Right lobe of liver (tissue), 6 donors: ENCODE measurements at places on chromosomes 3 and 15. TPM values are rescaled to one million over a fixed set of nuclear protein-coding genes. Genes with fewer than 3 reads are reported as not detected.

GRCh38 chr3:25564075-25564474 lies 100.6 kb downstream of the TOP2B start:
- H3K4me3 ChIP-seq: no peak overlapping the region
- no peaks in the 10 kb centered on the region for H3K4me1 ChIP-seq
- no peaks in the 10 kb centered on the region for H3K36me3 ChIP-seq
- H3K27me3 ChIP-seq: no peaks in the 10 kb centered on the region
- no peak overlapping the region for H3K27ac ChIP-seq

- no peak overlapping the region for H3K27ac ChIP-seq
- no peak overlapping the region for H3K4me3 ChIP-seq
- no peaks in the 10 kb centered on the region for H3K27me3 ChIP-seq
- H3K4me1 ChIP-seq: no peaks in the 10 kb centered on the region
- no peak for DNase-seq
Measured at GRCh38 chr3:88408935-88409334, 259.2 kb downstream of the C3orf38 start.

DNA sequence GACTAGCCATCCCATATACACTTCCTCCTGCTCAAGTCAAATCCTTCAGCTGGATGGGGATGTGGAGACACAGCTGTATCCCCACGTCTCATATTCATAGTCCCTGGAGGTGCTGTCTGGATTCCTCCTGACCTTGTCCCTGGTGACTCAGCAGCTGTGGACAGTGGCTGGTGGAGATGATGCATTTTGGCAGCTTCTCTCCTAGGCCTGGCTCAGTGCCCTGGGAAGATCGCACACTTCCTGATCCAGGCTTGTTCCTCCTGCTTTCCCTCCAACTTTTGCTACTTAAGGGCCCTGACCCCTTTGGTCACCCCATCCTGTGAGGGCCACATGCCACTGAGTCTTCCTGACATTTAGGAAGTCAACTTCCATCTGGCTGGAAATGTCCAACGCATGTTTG lies 44.4 kb downstream of the ADAMTSL3 start:
- no peak overlapping the region for H3K27ac ChIP-seq
- peaks cover 9% of the 10 kb centered on the region for H3K4me1 ChIP-seq
- DNase-seq: peak; percentile 64
- no peak overlapping the region for H3K4me3 ChIP-seq
- no peaks in the 10 kb centered on the region for H3K27me3 ChIP-seq

- peak overlapping the region; percentile 91 for H3K27ac ChIP-seq
- H3K27me3 ChIP-seq: no peaks in the 10 kb centered on the region
- DNase-seq: peak; percentile 86
- H3K36me3 ChIP-seq: no peaks in the 10 kb centered on the region
- peaks cover 23% of the 10 kb centered on the region for H3K4me1 ChIP-seq
- H3K4me3 ChIP-seq: no peak overlapping the region
Measured at GRCh38 chr3:123130079-123130750, 63.4 kb downstream of the PDIA5 start.

Gene OPA1
- total RNA-seq: 45.5 TPM

Gene LOXL1
- total RNA-seq: 2.3 TPM

Gene EAF1
- total RNA-seq: 11.6 TPM

Gene GREM1
- 0.16 TPM for total RNA-seq
